Inflammatory macrophage treated with lipopolysaccharide for 4 hours (primary cell): ENCODE measurements at places on chromosomes 12 and 14.
A peak's percentile ranks its signal among the peaks of the same experiment; 100 is the strongest.

DNA sequence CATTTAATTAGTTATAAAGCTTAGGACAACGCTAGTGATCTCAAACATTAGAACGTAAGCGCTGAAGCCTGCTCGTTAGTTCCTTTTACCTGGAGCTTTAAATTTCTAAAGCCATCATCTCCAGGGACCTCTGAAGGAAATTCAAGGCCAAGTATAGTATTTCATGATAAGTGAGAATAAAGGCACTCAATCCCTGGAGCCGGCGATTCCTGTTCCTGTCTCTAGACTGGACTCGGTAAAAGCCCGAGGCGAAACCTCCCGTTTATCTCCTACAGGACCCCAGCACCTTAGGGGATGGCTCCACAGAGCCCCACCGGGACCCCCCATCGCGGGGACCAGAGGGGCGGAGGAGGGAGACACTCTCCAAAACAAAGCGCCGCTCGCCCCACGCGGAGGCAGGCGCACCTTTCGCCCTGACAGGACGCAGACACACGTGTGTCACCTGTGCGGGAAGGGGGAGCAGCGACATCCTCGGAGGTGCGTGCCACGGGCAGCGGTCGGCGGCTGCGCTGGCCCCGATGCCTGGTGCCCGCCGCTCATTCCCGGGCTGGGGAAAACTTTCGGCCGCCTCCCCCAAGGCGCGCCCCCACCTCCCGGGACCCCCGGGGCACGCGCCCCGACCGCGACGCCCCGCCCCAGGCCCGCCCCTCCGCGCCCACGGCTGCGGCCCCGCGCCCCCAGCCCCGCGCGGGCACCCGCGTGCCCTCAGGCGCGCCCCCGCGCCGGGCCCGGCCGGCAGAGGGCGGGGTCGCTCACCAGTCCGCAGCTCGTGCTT lies 678 bp downstream of the RPS6KA5 start:
- peak; percentile 8 for DNase-seq

GRCh38 chr12:49121047-49121696 lies 10.0 kb downstream of the TUBA1B start:
- peak; percentile 65 for DNase-seq

DNA sequence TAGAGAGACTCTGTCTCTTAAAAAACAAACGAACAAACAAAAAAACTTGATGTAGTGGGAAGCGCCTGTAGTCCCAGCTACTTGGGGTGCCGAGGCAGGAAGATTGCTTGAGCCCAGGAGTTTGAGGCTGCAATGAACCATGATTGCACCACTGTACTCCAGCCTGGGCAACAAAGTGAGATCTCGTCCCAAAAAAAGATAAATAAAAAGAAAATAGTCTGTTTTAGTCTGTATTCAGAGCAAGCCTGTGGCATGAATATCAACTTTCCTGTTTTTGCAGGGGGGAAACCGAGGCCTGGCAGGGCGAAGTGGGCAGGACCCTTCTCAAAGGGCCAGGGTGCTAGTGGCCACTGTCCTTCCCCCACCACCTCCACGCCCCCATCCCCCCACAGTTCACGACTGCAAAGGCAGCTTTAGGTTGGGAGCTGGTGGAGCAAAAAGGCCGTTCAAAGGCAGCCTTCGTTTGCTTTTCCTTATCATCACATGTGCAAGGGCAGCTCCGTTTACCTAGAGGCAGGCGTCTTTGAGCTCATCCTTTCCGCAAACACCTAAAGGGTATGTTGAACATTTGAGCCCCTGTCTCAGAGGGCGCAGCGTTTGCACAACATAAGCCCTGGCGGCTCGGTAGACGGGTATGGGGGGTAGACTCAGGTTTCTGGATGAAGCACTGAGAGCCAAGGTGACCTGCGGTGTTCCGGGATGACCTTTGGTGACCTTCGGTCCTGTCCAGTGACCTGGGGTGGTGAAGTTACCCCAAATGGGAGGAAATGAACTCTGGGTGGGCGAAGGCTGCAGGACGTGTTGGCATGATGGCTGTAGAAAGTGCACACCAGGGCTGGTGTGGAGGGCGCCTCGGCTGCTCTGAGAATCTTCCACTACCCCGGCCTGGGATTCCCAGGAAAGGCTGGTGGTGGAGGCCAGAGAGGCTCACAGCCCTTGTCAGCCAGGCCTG lies 8.7 kb upstream of the MEG3 start:
- no peak for DNase-seq

- no peak for DNase-seq
Measured at GRCh38 chr12:53644133-53644532, 18.0 kb upstream of the ATF7 start.

- DNase-seq: no peak
Measured at GRCh38 chr12:46197883-46198282, 71.0 kb downstream of the SLC38A1 start.

DNA sequence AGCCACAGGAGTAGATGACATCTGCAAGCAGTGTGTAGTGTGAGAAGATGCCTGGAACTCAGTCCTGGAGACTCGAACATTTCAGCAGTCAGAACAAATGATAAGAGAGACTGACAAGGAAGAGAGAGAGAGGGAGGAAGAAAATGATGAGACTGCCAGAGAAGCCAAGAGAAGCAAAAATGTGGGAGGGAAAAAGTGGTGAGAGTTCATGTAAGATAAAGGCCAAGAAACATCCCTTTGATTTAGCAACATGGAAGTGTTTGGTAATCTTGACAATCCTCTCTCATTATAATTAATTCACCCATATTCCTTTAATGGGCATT lies 42.6 kb downstream of the LIMA1 start:
- DNase-seq: no peak

DNA sequence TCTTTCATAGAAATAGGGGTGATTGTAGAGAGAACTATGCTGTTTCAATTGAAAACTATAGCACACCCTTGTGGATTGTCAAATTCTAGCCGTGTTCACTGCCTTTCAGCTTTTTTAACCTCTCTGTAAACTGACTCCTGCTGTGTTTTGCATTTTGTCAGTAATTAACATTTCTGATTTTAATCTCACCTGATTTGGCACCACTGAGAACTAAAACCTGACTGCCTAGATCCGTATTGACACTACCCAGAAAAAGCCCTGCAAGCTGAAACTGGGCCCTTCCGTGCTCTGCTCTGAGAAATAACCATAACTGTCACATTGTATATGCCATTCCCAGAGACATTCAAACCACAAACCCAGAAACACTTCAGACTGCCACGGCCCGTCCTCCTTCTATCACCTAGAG lies 26.6 kb upstream of the ETV6 start:
- peak; percentile 21 for DNase-seq

DNA sequence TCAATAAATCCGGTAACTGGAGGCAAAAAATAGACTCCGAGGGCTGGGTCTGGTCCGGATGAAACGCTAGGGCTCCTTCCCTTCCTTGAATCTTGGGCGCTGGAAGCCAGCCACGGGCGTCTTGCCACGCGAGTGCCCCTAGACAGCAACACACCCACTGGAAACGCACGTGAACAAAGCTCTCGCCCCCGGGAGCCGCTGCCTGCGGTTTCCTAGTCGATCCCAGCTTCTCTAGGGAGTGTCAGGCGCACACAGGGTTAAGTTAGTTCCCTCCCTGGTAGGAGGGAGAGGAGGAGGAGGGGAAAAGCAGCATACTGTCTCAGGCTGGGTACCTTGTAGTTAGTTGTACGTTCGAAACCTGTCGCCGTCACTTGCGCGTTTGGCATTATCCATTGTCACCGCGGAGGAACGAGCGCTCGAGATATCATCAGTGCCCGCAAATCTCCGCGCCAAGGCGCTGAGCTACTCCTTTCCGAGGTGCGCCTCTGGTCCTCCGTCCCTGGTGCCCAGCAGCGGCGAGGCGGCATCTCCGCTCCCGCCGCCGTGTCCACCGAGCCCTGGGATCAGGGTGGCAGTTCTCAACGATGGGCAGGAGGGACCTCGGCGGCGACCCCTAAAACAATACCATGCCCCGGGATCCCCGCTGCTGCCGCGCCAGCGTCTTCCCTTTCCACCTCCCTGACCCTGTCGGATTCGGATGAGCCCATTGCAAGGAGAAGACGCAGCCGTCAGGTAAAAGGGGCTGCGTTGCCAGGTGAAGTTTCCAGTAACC lies at the start of gene FLRT2:
TSS of gene FLRT2 (plus strand) at position 342 of the 772 bp plus-strand sequence. CDS start 91,371 bp downstream, outside the sequence.
- DNase-seq: no peak

- DNase-seq: no peak
Measured at GRCh38 chr12:5396541-5396940, 35.4 kb upstream of the NTF3 start.

GRCh38 chr14:76065519-76065918 lies 80.0 kb downstream of the IFT43 start:
- DNase-seq: no peak
